ENCODE measurements at places on chromosomes 4 and X.

DNA sequence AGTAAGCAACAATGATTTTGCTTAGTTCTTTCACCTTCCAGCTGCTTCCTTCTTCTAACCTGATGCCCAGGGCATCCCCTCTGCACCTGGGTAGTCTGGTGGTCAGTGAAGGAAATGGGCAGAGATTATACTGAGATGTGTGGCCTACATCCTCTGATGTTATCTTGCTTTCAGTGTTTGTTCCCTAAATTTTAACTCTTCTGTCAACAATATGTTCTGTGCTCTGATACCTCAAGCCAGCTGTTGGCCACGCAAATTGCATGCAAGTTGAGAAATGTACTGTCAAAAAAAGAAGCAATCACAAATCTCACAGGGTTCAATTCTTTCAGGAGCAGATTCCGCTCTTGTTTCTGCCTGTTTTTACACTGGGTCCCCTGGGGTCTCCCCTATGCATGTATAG, 73.8 kb downstream of the FBXW7 start:
- no peak for DNase-seq

DNA sequence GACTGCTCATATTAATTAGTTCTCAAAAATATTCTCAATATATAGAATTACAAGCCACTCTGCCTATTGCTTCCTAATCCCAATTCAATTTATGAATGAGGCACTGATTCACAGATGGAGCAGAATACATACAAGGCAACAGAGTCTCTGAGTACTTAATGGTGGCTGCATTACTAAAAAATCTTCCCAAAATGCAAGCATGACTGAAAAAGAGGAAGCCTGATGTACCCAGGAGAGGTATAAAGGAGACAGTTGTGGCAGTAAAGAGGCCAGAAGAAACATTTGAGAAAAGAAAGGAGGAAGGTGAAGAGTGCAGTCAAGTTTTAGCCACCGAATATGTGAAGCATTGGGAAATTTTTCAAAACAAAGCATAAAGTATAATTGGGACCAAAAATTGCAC, 163.2 kb upstream of the INTU start:
- no peak for DNase-seq

- no peak for DNase-seq
Measured at GRCh38 chrX:39267176-39267575, 465.9 kb downstream of the MID1IP1 start.

DNA sequence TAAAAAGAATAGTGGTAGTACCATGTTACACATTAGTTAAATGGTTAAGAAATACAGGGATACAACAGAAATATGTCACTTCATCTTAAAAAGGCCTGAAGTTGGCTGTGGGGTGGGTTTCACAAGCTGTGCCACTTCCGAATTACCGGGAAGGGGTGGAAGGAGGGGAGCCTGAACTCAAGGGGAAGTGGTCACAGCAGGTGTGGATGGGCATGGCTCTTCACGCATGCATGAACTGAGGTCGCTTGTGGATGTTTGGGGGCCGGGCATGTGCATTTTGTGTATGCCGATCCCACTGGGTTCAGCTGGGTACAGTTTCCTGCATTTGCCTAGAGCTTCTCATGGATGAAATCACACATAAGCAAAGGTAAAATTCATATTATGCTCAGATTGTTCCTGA, 64.9 kb downstream of the CLCN4 start:
- DNase-seq: no peak

DNA sequence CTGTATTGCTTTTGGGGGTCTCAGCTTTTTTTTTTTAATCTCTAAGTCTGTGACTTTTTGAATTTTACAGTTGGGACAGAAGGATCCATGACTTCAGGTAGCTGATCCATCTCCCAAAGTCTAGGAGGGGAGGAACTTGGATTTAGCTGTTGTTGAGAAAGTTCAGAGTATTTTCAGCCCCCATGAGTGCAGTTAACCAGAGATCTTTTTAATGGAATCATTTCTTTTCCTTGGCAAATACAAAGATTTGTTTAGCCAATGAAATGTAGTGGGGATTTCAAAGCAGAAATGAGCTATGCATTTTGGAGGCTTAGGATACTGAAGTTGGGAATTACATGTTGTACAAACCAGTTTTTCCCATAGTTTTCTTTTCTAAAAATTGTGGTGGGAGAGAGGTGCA, 18.1 kb downstream of the FNIP2 start:
- no peak for DNase-seq

Measured in stimulated activated CD4-positive, alpha-beta T cell treated with anti-CD3 and anti-CD28 coated beads, Interleukin-1b, Interleukin-23, amount 100 ng/mL, for 1 hour (primary cell).